PC-9 (cell line): ENCODE measurements at places on chromosomes 4 and X. TPM values are rescaled to one million over a fixed set of nuclear protein-coding genes. Genes with fewer than 3 reads are reported as not detected.

DNA sequence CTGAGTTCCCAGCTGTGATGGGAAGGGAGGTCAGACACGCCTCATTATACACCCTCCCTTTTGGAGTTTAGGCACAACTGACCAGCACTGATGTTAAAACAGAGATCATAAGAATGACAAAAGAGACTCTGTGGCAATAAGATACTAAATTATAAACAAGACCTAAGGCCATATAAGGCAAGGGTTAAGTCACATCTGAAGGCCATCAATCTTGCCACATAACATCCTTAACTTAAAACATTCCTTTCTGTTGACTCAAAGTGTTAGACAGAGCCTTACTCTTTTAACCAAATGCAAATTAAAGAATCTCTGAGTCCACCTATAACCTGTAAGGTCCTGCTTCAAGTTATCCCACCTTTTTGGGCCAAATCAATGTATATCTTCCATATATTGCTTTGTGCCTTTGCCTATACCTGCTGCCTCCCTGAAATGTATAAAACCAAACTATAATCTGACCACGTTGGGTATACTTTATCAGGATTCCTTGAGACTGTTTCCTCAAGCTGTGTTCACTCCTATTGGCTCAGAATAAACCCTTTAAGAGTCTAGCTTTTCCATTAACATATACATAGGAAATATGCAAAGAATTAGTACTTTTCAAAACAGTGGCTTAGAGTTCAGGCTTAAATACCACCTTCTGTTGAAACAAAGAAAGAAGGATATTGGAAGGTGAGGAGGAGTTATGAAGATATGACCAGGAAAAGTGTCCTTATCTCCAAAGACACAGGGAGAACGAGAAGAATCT, 214.4 kb upstream of the PPP1R2C start:
- no peaks in the 10 kb centered on the region for H3K36me3 ChIP-seq
- peaks cover 11% of the 10 kb centered on the region for H3K4me1 ChIP-seq
- no peak overlapping the region for H3K4me3 ChIP-seq
- DNase-seq: no peak
- H3K27me3 ChIP-seq: no peaks in the 10 kb centered on the region

GRCh38 chr4:127622921-127623796, 9.6 kb upstream of the INTU start:
- H3K27me3 ChIP-seq: 0 out of 2 replicates have a peak, but pooled peaks cover 6% of the 10 kb centered on the region
- H3K4me3 ChIP-seq: peak overlapping the region; percentile 62
- no peak overlapping the region for H3K27ac ChIP-seq
- H3K36me3 ChIP-seq: no peaks in the 10 kb centered on the region
- DNase-seq: peak; percentile 69
- H3K4me1 ChIP-seq: no peaks in the 10 kb centered on the region

GRCh38 chr4:144709793-144710525, 64.0 kb downstream of the HHIP start:
- H3K4me3 ChIP-seq: no peak overlapping the region
- H3K27me3 ChIP-seq: no peaks in the 10 kb centered on the region
- H3K36me3 ChIP-seq: no peaks in the 10 kb centered on the region
- no peak for DNase-seq
- no peaks in the 10 kb centered on the region for H3K4me1 ChIP-seq
- H3K27ac ChIP-seq: no peak overlapping the region

KCTD8 gene
- not detected in 2 replicates for total RNA-seq

- H3K4me3 ChIP-seq: no peak overlapping the region
- no peaks in the 10 kb centered on the region for H3K27me3 ChIP-seq
- H3K27ac ChIP-seq: no peak overlapping the region
- no peaks in the 10 kb centered on the region for H3K36me3 ChIP-seq
- H3K4me1 ChIP-seq: peaks cover 3% of the 10 kb centered on the region
- no peak for DNase-seq
Observed at GRCh38 chr4:26257850-26258249, 63.0 kb upstream of the RBPJ start.

DNA sequence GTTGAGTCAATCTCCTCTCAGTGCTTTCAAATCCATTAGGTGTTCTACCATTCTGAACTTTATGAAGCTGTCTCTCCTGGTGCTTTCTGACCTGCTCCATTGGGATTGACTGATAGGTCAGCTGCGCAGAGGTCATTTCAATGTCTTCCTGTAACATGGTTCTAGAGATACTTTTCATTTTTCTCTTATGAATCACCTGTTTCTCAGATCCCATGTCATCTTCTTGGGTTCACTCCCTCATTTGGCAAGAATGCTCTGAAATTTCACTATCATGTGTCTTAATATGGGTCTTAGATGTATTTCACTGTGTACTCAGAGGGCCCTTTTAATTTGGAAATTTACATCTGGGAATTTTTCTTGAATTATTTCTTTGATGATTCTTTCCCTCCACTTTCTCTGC, 13.8 kb upstream of the PGM2 start:
- H3K4me1 ChIP-seq: no peaks in the 10 kb centered on the region
- no peak overlapping the region for H3K4me3 ChIP-seq
- DNase-seq: no peak
- no peaks in the 10 kb centered on the region for H3K36me3 ChIP-seq
- H3K27me3 ChIP-seq: no peaks in the 10 kb centered on the region

GRCh38 chr4:48575964-48576363, 85.9 kb downstream of the ZAR1 start:
- no peaks in the 10 kb centered on the region for H3K4me1 ChIP-seq
- no peak for DNase-seq
- H3K4me3 ChIP-seq: no peak overlapping the region
- H3K27me3 ChIP-seq: no peaks in the 10 kb centered on the region
- peaks cover under 1% of the 10 kb centered on the region; the same call in 1 of the 2 replicates for H3K36me3 ChIP-seq

DNA sequence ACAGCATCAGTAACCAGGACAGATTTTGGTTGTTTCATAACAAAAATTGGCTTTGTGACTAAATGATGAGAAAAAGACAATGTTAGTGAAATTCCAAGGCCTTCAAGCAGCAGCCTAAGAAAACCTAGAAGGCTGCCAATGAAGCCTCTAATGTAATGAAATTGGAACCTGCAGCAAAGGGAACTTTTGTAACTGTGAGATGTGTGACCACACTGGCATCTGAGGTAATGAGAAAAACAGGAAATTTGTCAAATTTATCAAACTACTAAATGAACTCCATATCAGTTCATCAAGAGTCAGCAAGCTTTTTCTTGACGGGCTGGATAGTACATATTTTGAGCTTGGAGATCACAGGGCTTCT, 30.4 kb upstream of the EMCN start:
- H3K4me3 ChIP-seq: no peak overlapping the region
- H3K4me1 ChIP-seq: 0 out of 2 replicates have a peak, but pooled peaks cover 9% of the 10 kb centered on the region
- H3K36me3 ChIP-seq: no peaks in the 10 kb centered on the region
- H3K27ac ChIP-seq: no peak overlapping the region
- DNase-seq: no peak
- H3K27me3 ChIP-seq: no peaks in the 10 kb centered on the region
